Activated effector memory CD4-positive, alpha-beta T cell treated with anti-CD3 and anti-CD28 coated beads, Interleukin-2, amount 50 U/mL, for 16 hours (primary cell): ENCODE measurements at places on chromosomes 7 and 10.

GRCh38 chr10:17375936-17376584, 78.3 kb downstream of the ST8SIA6 start:
- peak; percentile 71 for DNase-seq

DNA sequence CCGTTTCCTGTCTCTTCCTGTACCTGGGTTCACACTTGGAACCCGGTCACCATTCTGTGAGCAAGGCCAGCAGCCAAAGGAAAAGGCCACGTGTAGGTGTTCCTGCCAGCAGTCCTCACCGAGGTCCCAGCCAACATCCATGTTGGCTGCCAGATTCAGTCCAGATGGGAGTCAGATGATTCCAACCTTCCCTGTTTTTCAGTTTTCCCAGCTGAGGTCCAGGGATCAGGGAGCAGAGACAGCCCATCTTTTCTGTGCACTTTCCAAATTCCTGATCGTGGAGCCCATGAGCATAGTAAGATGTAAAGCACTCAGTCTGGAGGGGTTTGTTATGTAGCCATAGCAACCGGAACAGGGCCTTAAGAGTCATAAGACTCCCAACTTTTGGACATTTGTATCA, 3.9 kb upstream of the PVRIG start:
- DNase-seq, result peak; percentile 48

GRCh38 chr7:86477343-86477935, 166.3 kb upstream of the GRM3 start:
- DNase-seq, result no peak

DNA sequence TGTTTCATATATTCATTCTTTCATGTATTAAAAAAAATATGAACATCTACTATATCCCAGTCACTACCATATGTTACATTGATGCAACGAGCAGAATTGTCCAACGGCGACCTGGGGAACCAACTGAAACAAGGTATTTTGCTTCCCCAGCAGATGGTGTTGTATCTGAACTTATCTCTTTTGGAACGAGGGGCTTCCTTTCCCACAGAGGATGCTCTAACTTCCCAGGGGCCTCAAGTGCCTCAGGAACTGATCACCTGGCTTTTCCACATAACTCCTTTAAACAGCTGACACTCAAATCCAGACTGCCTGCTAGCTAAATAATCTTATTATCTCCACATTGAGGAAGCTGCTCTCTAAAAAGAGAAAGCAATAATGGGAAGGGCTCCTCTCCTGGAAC, 259.3 kb downstream of the HTR7 start:
- DNase-seq, result no peak

- DNase-seq, result no peak
Measured at GRCh38 chr10:71549766-71550533, 153.2 kb downstream of the CDH23 start.

DNA sequence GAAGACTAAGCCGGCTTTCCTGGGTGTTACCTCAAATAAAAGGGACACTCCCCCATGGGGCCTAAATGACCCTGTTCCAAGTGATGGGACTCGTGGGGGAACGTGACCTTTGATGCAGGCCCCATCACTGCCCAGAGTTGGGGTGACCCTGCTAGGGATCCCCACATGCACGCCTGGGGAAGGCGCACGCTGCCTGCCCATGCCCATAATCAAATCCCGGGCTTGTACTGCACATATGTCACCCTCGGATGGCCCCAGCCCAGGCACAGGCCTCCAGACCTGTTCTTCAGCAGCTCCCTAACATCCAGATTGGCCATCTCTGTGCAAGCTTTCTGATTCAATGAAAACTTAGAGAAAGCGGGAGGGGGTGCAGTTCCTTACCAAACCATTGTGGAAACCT, 14.7 kb downstream of the EBF3 start:
- DNase-seq, result peak; percentile 60

- DNase-seq, result no peak
Measured at GRCh38 chr7:47949703-47950102, 1.4 kb upstream of the PKD1L1 start.

DNA sequence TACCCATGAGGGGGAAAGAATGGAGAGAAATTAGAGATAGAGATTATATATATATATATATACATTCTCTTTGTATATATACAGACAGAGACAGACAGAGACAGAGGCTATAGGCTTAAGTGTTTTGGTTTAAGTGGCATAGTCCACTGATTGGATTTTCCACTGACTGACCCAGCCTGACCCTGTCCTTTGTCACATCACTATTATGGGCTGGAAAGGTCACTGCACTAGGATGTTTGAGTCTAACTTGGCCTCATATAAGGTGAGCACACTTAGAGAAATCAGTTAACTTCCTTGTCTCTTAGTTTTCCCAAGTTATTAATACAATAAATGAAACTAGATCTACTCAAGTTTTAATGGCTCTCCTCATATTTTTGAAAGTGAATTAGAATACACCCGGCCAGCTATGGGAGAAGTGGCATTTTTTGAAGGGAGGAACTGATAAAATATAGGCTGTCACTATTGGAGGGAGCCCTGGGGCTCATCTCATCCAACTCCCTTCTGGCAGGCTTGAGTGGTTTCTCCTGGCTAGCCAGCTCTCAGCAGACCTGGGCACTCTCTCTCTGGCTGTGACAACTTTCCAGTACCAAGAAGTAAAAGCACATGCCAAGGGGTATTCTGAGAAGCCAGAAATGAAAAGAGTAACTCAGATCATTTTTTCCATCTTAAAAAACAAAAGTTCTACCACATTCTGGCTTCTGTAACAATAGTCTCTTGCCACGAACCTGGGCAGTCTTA, 455.6 kb upstream of the ANKRD30A start:
- no peak for DNase-seq

- DNase-seq, result no peak
Measured at GRCh38 chr10:96619120-96619519, 32.3 kb upstream of the TM9SF3 start.

DNA sequence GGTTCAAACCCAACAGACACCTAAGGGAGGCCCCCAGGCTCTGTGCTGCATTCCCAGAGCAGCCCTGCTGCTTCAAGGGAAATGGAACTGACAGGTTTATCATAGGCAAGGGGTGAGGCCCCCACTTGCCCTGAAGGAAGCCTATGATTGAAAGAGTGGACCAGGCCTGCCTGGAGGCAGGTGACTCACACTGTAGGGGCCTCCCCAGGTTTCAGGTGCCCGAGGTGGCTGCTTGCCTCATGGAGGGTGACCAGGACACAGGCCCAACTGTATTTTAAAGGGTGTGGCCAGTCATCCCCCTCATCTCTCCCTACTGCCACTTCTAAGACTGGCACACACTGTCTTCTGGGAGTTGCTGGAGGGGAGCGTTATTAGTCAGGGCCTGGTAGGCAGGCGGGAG, 85.4 kb downstream of the ATXN7L1 start:
- no peak for DNase-seq

DNA sequence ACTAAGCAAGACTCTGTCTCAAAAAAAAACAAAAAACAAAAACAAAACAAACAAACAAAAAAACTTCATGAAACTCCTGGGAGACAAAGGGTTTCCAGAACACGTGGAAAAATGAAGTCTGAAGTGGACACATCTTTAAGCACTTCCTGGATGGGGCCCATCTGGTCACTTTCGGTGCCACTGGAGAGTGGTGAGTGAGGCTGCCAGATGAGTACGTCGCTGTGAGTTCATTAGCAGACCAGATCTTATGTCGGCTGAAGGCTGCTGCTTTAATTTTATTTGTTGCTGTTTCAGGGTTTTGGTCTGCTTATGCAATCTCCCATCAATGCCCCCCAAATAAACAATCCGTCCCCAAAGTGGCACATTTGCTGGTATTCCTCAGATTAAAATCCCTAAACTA, 64.4 kb downstream of the NPTX2 start:
- DNase-seq, result no peak

- no peak for DNase-seq
Measured at GRCh38 chr10:110967645-110968044, 48.2 kb downstream of the SHOC2 start.

- DNase-seq, result no peak
Measured at GRCh38 chr10:44205067-44205466, 179.8 kb downstream of the CXCL12 start.

- DNase-seq, result no peak
Measured at GRCh38 chr10:28678687-28679457, 1.6 kb downstream of the BAMBI start.

GRCh38 chr10:43374194-43374593, 2.8 kb downstream of the FXYD4 start:
- no peak for DNase-seq

DNA sequence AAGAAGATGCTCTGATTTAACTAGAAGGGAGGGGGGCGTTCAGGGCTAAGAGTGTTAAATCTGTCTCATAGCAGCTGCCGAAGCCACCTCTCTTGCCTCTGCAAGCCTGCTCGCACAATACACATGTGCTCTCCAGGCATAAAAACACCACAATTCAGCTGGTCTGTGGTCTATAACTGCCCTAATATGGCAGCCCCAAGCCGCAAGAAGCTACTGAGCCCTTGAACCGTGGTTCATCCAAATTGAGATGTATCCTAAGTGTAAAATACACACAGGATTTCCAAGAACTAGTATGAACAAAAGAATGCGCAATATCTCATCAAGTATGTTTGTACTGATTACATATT, 70.8 kb upstream of the FGFR2 start:
- DNase-seq, result no peak

- DNase-seq, result no peak
Measured at GRCh38 chr7:27593226-27593625, 69.5 kb downstream of the HIBADH start.

GRCh38 chr10:12358863-12359564, 9.7 kb downstream of the CAMK1D start:
- DNase-seq, result no peak

DNA sequence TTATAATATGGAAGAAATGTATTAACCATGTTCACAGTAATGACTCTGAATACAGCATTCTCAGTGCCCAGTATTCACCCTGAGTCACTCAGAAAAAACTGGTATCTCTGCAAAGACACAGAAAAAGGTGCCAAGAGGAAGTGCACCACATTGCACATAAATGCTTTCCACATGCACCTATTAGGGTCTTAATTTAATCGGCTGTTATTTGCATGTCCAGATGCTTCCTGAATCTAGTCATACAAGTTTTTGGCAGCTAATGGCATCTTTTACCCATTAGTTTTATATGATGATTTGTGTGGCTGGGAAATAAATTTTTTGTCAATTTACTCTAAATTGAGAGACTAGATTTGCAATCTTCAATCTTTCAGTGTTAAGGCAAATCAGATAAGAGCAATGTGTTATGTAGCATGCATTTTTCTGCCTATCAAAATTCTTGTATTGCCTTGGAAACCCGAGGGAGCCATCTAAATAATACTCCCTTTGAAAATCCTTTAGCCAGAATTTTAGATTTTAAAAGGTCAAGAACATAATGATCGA, 58.2 kb downstream of the ZNF680 start:
- no peak for DNase-seq

DNA sequence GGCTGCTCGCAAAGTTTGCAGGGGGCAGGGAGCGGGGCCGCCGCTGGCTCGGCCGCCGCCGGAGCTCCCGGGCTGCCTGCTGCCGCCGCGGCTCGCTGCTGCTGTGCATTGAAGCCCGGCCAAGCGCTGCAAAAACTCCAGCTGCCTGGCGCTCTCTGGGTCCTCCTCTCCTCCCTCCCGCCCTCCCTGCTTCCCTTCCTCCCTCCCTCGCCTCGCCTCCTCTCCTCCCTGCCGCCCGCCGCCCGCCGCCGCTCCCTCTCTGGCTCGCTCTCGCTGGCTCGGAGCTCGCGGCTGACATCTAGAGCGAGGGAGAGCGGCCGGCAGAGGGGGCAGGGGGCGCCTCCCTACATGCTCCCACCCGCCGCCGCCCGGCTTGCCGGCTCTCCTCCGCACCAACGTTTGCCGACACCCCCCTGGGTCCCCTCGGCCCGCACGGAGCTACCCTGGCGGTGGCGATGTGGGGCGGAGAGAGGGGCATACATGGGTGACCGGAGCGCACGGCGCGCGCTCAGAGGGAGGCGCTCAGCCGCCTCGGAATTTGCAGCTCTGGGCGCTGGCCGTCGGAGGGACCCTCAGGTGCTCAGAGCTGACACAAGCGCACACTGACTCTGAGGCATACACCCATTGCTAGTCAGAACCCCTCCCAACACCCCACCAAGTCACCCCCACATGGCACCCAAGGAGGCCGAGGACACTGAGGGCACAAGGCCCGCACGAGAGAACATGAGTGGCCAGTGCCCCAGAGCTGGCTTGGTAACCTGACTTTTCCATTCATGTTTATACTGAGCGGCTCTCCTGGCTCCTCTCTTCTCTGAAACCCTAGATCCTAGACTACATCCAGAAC, 1.2 kb upstream of the PLXNA4 start:
- no peak for DNase-seq

DNA sequence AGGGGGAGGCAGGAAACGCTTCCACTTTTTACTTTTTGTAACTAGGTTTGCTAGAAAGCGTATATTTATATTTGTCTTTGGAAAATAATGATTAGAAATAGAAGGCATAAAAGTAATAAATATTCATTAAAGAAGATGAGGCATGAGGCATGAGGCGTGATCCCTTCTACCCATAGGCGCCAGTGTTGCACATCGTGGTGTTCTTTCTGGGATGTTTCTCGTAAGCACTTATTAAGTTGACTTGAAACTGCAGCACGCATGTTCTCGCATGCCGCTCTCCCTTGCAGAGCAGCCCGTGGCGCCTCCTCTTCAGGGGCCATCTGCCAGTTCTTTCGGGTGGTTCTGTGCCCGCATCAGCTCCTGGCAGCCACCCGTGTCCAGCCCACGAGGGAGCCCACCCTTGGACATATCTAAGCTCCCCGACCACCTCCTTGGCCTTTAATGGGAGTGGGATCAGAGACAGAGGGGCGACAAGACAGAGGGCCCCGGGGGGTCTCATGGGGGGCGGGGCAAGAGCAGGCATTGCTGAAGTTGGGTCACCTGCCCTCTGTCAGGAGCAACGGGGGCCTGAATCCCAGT, 28.5 kb upstream of the CSGALNACT2 start:
- DNase-seq, result no peak

GRCh38 chr10:72702868-72703581, 11.1 kb downstream of the MCU start:
- no peak for DNase-seq

DNA sequence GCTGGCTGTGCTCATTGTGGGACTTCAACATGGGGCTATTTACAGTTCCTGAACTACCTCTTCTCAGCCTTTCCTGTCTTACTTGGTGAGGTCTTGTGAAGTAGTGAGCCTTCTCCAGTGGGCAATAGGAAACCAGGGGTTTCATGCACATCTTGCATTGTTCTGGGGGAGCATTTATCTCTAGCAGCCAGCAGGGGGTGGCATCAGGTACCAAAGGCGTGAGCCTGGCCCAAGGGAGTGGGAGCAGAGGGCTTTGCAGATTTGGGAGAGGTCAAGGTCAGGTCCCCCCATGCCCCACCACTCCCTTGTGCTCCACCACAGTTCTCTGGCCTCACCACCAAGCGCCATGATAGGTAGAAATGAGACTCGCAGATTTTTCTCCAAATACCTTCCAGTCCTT, 85.4 kb upstream of the NPTX2 start:
- no peak for DNase-seq
